Stimulated activated CD8-positive, alpha-beta memory T cell treated with anti-CD3 and anti-CD28 coated beads, Interleukin-7, amount 100 ng/mL, for 48 hours (primary cell): ENCODE measurements at places on chromosomes 12 and 14.

DNA sequence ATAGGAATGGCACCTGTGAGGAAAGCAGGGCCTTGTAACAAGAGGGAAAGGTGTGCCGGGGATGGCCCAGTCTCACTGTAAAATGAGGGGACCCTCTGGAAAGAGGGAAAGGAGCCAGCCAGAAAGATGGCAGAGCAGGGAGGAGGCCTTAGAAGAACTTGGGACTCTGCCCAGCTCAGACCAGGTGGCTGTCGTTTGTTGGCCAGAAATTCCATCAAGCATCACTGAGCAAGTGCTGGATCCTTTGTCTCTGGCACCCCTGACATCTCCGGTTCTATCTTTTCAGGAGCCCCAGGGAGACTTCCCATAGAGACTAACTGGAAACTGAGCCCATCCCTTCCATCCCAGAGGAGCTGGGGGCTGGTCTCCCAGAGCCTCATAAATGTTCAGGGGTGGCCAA is 43.3 kb downstream of the DEGS2 start:
- no peak for DNase-seq

DNA sequence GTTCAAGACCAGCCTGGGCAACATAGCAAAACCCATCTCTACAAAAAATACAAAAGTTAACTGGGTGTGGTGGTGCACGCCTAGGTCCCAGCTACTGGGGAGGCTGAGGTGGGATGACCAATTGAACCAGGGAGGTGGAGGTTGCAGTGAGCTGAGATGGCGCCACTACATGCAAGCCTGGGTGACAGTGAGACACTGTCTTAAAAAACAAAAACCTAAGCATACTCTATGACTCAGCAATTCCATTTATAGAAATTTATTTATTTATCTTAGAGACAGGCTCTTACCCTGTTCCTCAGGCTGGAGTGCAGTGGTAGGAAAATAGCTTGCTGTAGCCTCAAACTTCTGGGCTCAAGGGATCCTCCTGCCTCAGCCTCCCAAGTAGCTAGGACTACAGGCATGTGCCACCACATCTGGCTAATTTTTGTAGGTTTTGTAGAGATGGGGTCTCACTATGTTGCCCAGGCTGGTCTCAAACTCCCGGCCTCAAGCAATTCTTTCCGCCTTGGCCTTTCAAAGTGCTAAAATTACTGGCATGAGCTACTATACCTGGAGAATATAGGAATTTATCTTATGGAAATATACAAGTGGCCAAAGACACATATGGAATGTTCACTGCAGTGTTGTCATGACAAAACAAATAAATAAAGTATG is 43.3 kb downstream of the NCKAP5L start:
- no peak for DNase-seq

- no peak for DNase-seq
Observed at GRCh38 chr14:98182393-98183055, 1089.5 kb downstream of the BCL11B start.

- DNase-seq = no peak
Observed at GRCh38 chr12:95538656-95539055, 12.6 kb downstream of the USP44 start.

- DNase-seq = no peak
Observed at GRCh38 chr12:77833329-77833728, 2.6 kb downstream of the NAV3 start.

GRCh38 chr12:52795694-52796428 is at the start of gene KRT3:
KRT3 (minus strand) TSS chr12:52796117; CDS start chr12:52796042, 75 bp downstream.
- no peak for DNase-seq

GRCh38 chr14:69664865-69665526 is 53.6 kb downstream of the SUSD6 start:
- DNase-seq = no peak

- no peak for DNase-seq
Observed at GRCh38 chr12:48189331-48190125, 6.1 kb downstream of the CCDC184 start.

- no peak for DNase-seq
Observed at GRCh38 chr14:39957987-39958386, 525.8 kb upstream of the FBXO33 start.

GRCh38 chr12:113561068-113561780 is 89.6 kb upstream of the LHX5 start:
- no peak for DNase-seq

GRCh38 chr12:66156654-66157053 is 13.1 kb downstream of the TMBIM4 start:
- no peak for DNase-seq

DNA sequence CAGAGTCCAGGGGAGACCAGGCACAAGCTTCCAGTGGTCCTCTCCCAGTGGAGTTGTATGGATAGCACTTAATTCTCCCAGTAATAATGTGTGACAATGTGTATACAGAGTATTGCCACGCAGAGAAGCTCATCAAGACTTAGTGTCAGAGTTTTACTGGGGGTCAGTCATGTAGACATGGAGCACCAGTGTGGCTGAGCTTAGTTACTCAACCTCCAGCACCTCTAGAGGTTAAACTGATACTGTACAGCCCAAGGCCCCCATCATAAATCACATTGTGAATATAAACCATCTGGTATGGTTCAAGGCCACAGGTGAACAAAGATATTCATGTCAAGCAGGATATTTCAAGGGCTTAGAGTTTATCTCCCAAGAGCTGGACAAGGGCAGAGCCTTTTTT is 378.1 kb upstream of the TMPO start:
- DNase-seq = no peak

DNA sequence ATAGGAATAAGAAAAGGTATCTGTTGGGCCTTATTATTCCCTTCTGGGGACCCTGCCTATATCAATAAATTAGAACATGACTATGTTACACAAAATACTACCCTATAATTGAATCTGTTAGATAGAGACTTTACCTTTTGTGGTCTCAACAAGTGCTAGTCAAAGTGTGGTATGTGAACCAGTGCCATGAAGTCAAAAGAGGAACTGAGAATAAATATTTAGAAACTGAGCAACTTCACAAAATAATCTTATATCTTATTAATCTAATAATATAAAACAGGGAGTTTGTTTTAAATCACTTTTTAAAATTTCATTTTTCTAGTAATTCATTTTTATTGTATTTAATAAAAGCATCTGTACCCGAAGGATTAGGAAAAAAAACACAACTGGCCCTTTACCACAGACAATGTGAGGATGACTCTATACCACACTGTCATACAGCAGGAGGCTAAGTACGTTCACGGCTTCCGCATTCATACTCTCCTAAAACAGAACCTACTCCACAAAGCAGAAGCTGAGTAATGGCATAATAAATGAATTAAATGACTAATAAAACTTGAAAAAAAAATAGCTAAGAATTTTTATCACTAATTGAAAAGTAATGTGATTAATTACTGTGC is 42.1 kb downstream of the SEC23A start:
- DNase-seq = no peak

GRCh38 chr12:95173392-95174251 is 43.6 kb downstream of the FGD6 start:
- DNase-seq = no peak

GRCh38 chr12:121626853-121627640 is 717 bp downstream of the ORAI1 start:
- peak; percentile 86 for DNase-seq

DNA sequence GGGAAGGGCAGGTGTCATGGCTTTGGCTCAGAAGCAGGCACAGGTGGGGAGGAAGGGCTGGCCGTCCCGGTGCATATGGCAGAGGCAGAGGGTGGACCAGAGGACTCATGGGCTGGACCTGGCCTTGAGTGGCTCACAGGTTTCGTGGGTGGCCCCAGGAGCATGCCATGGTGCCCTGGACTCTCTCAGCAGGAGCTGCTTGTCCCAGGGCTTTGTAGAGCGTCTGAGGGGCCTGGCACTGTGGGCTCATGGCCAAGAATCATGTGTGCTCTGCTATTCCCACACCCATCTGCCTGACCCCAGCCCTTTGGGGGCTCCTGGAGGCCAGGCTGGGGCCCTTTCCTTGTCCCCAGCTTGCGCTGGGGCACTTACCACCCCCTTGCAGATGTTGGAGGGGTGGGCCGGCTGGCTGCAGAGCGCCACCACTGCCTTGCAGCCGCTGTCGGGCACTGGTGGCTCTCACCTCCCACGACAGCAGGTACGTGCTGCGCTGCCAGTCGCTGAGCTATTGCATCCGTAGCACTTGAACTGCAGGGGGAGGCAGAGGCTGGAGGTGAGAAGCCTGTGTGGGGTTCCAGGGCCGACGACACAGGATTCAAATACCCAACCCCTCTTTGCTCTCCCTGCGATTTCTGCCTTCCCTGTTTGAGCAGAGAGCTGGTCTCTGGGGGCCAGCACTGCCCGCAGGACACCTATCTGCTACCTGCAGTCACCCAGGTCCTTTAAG is 187.4 kb upstream of the PRMT8 start:
- DNase-seq = no peak
